ENCODE measurements at places on chromosomes 11 and 22.

DNA sequence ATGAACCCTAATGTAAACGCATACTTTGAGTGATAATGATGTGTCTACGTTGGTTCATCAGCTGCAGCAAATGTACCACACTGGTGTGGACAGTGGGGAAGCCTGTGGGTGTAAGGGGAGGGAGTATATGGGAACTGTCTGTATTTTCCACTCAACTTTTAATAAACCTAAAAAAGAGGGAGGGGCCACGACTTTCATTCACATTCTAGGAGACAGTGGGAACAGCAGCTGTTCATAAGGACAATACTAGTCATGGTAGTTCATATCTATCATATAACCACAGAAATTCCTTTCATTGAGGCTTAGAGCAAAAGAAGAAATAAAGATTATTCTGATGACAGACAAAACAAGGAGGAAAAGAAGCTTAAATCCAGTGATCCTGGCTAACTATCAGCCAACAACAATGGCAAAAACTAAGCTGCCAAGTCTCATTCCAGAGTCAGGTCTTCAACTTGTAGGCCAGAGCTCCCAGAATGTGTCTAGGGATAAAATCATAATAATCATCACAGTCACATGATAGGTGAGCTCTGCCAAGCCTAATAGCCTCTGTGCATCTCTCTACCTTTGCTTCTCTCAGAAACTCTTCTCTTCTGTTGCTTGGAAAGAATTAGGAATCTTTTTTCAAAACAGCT, 59.4 kb upstream of the CHRM4 start:
- no peak for DNase-seq

GRCh38 chr11:63572026-63572688, 9.0 kb upstream of the PLAAT2 start:
- DNase-seq = no peak

- no peak for DNase-seq
Measured at GRCh38 chr11:62669420-62670161, 1.9 kb upstream of the UQCC3 start.

- DNase-seq = no peak
Measured at GRCh38 chr22:32583921-32584335, 109.3 kb downstream of the FBXO7 start.

DNA sequence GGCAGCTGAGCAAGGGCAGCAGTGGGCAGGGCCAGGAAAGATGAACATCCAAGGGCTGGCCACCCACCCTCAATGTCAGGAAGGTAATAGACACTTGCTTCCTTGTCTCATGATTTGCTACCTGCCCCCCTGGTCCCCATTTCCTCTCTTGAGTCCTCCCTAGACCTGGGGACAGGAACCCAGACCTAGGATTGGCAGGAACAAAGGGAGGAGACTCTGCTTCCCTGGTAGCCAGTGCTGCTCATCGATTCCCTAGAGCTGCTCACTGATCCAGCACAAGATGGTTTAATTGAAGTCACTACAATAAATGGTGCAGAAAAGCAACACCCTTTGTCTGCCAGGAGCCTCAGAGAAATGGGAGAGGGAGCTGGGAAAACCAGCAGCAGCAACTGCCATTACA, 67.8 kb upstream of the CHST1 start:
- no peak for DNase-seq

DNA sequence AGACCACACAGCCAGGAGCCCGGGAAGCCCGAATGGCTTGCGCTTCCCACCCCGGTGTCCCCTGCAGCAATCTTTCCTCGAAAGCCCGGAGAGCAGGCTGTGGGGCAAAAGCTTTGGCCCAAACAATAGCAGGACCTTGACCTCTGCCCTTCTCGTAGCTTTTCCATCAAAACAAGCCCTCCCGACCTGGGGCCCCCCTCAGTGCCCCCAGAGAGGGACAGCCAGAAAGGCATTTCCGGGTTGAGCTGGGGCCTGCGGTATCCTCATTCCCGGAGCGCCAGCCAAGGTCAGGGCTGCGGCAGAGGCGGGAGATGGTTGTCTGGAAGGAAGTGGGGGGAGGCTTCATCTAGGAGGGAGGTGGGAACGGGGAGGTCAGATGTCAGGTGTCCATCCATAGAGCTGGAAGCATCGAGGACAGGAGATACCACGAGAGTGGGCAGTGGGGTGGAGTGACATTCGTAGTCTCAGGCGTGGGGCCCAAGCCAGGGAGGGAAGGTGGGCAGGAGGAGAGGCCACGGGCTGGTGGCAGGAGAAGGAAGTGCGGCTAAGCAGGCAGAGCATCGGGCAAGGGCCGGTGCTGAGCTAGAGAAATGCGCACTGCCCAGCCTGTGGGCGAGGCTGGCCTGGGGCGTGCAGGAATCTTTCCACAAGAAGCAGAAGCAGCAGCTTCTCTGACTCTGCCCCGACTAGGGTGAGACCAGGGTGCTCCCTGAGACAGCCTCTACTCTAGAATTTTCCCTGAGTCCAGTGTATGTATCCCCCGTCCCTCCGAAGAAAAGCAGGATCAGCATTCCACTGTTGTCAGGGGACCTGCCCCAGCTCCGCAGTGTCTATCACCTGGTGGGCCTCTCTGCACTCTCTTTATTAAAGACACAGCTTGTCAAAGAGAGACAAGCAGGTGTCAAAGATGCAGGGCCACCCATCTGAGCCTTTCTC, 14.3 kb downstream of the PDGFB start:
- DNase-seq = no peak

- DNase-seq = no peak
Measured at GRCh38 chr11:106621484-106621883, 396.8 kb downstream of the GUCY1A2 start.

DNA sequence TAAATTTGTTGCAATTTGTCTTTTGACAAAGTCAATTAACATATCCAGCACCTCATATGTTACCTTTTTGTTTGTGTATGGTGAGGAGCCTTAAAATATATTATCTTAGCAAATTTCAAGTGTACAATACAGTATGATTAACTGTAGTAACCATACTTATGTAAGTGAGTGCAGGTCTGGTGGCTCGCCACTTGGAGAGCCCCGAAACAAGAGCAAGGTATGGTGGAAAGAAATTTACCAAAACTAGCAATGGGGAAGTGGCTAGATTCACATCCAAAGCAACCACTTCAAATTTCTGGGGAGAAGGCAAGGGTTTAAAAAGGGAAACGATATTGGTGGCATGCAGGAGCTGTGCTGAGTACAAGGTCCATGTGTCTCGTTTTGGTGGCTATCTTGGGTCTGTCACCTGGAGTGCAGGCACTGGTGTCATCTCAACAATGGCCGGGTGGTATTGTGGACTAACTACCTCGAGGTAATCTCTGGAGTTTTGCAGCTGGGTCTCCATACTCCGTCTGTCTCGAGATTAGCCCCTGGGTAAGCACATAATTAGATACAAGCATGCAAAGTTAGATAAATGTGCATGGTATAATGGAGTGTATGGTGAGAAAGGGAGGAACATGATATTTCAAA, 8.2 kb upstream of the FNBP4 start:
- no peak for DNase-seq

- no peak for DNase-seq
Measured at GRCh38 chr11:73030130-73030529, 112.0 kb downstream of the FCHSD2 start.

GRCh38 chr11:9660886-9661285, 3.0 kb upstream of the SWAP70 start:
- DNase-seq = no peak

DNA sequence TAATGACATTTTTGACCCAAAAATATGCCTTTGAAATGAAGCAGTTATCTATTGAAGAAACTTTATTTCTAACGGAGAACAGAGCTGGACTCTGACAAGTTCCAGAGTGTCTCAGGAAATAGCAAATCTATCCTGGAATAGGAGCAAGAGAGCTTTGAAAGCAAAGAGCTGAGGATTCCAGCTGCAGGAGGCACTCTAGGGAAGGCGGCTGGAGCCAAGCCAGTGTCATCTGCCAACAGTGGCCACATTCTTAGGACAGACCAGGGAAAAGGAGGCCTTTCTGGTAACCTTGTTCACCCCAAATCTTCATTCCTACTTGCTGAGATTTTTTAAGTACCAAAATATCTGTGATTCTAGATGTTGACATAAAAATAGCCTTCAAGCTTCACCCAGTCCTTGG, 493.5 kb upstream of the B3GAT1 start:
- no peak for DNase-seq

All from GM20000 (cell line).